ENCODE measurements at places on chromosomes 5 and 9. TPM values are rescaled to one million over a fixed set of nuclear protein-coding genes. Genes with fewer than 3 reads are reported as not detected.

The TAS2R1 gene
- total RNA-seq = 0.67 TPM

The DRD1 gene
- total RNA-seq = 9.4 TPM

The NR5A1 gene
- not detected for total RNA-seq

The FCN1 gene
- total RNA-seq = 1.2 TPM

The ABO gene
- total RNA-seq = 0.94 TPM

The HEMGN gene
- total RNA-seq = 0.34 TPM

The PLCXD3 gene
- 8.0 TPM for total RNA-seq

The ADAMTSL2 gene
- total RNA-seq = 16.2 TPM

DNA sequence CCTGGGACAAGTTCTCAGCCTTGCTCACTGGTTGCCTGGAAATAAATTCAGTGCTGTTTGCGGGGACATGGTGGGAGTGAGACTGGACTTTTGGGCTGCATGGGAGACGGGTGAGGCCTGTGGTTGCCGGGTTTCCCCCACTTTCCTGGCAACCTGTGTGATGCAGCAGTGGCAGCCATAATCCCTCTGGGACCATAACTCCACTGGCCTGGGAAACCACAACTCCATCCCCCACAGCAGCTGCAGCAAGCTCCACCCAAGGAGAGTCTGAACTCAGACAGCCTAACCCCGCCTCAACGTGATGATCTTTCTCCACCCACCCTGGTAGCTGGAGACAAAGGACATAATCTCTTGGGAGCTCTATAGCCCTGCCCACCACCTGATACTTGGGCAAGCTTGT lies 349.9 kb downstream of the PIK3R1 start:
- DNase-seq = no peak

GRCh38 chr9:134868751-134869553 lies 11.7 kb upstream of the FCN2 start:
- no peak for DNase-seq

- no peak for DNase-seq
These were observed 111.6 kb downstream of the CTNND2 start for GRCh38 chr5:11792621-11793020.

- no peak for DNase-seq
These were observed 88.6 kb upstream of the PAPPA start for GRCh38 chr9:116064970-116065369.

DNA sequence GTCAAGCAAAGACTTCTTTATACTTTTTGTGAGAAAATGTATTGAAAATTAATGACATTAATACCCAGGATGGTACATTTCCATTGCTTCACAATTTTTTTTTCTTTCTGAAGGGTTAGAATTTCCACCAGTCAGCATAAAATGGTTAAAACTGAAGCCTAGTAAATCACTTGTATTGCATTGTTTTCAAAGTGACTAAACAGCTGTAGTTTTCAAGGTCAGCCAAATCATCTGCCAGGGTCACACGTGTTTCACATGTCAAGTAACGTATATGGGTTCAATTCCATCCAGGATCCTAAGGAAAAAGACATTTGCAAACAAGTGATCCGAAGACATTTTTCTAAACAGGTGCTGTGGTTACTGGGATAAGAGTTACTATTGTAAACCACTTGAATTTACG lies 574.2 kb downstream of the RAB3C start:
- no peak for DNase-seq

DNA sequence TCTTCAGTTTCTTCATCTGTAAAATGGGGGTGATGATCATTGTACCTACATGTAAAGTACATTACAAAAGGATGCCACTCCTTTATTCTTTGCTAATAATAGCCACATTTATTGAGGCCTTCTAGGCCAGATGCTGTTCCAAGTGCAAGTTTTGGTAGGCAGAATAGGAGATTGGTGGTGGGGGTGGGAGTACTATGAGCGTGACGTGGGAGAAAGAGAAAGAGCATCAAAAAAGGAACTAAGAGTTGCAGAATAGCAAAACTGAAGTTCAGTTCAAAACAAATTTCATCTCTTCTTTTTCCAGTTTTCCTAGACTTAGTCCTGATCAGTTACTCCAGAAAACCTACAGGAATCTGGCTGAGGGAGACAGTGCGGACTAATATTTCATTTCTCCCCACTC lies 174.1 kb downstream of the SNX18 start:
- DNase-seq = no peak

GRCh38 chr5:148403344-148403743 lies 19.6 kb downstream of the FBXO38 start:
- DNase-seq = no peak

GRCh38 chr9:68970151-68970550 lies 43.8 kb downstream of the PRKACG start:
- no peak for DNase-seq

DNA sequence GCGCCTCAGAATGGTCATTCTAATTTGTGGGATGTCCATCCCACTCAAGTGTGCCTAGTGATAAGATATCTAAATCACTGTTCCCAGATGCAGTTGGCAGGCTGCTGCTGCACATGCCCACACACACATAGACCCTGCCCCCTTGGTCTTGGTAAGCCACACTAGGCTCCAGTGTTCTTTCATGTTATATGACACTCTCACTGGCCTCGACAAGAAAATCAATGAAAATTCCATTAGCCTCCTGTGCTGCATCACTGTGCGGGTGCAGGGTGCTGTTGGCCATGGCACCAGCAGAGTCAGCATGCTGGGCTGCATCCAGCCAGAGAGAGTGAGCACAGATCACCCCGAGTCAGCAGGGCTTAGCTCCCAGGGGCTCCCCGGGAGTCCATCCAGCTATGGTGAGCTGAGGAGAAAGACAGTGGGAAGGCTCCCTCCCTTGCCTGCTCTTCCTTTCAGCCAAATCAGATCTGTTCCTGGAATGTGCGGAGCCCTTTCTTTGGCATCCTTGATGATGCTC lies 59.9 kb downstream of the ABLIM3 start:
- DNase-seq = no peak

DNA sequence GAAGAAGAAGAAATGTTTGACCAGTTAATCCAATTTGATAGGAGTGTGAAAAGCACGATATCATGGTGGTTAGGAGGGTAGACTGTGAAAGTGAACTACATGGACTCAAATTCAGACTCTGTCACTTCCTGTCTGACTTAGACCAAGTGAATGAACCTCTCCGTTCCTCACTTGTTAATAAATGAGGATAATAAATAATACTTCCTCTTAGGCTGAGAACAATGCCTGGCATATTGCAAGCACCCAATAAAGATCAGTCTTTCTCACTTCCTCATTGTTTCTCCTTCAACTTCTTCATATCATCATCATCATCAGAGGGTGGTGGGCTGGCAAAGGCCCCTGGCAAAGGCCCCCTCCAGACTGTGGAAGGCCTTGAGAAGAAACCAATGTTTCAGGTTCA lies 148.7 kb downstream of the CDK5RAP2 start:
- DNase-seq = no peak

- no peak for DNase-seq
These were observed 95.1 kb downstream of the MAP1B start for GRCh38 chr5:72202331-72202825.

Data from dorsolateral prefrontal cortex (tissue), 122 donors.